ENCODE measurements at places on chromosomes 2 and 18. TPM values are rescaled to one million over a fixed set of nuclear protein-coding genes. Genes with fewer than 3 reads are reported as not detected.
A peak's percentile ranks its signal among the peaks of the same experiment; 100 is the strongest.

DNA sequence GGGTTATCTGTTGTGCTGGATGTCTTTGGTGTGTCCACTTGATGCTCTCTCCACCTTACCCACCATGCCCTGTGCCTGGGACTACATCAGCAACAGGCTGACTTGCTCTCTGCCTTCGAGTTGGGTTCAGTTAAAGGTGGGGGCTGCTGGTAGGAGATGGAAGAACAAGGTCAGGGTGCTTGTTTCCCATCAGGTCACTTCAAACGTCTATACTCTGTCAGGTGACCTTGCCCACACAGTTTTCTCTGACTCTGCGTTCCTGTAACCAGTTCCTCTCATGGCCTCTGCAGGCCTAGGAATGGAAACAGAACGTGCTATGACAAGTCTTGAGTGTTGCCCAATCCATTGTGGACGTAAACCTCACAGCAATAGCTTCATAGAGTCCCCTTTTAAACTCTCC is 38.4 kb upstream of the PAPOLG start:
- no peak overlapping the region for H3K27ac ChIP-seq
- peak; percentile 20 for DNase-seq
- no peaks in the 10 kb centered on the region for H3K36me3 ChIP-seq
- H3K4me1 ChIP-seq: no peaks in the 10 kb centered on the region
- H3K27me3 ChIP-seq: no peaks in the 10 kb centered on the region
- H3K4me3 ChIP-seq: no peak overlapping the region

DNA sequence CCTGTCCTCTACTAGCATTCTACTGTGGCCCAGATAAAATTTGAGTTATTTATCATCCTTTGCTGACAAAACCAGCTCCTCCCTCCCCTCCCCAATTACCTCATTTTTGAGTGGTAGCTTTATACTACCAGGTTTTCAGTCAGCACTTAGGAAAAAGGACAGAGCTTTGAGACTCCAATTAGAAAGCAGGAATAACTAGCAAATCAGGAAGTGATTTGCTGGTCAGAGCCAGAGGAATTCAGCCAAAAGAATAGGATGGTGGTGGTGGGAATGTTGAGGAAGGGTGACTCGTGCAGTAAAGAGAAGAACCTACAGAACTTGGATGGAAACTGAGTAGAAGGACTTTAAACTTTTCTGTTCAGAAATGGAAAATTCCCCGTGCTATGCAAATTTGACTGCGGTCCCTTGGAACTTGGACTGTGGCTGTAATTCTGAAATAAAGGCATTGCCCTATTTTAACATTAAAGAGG is 3.7 kb downstream of the MYL12B start:
- H3K27ac ChIP-seq: no peak overlapping the region
- H3K27me3 ChIP-seq: no peaks in the 10 kb centered on the region
- H3K4me3 ChIP-seq: no peak overlapping the region
- no peaks in the 10 kb centered on the region for H3K36me3 ChIP-seq
- H3K4me1 ChIP-seq: peaks cover 43% of the 10 kb centered on the region
- DNase-seq: no peak

GRCh38 chr2:97936199-97936598 is 59.5 kb downstream of the TMEM131 start:
- no peaks in the 10 kb centered on the region for H3K36me3 ChIP-seq
- no peak overlapping the region for H3K4me3 ChIP-seq
- no peaks in the 10 kb centered on the region for H3K27me3 ChIP-seq
- H3K4me1 ChIP-seq: peaks cover 26% of the 10 kb centered on the region
- no peak for DNase-seq

- H3K27me3 ChIP-seq: no peaks in the 10 kb centered on the region
- no peak overlapping the region for H3K4me3 ChIP-seq
Measured at GRCh38 chr2:239086325-239087020, 238.6 kb downstream of the TWIST2 start.

PLEKHM3 gene
- total RNA-seq: 18.3 TPM

GRCh38 chr2:24843330-24843860 is 50.2 kb downstream of the CENPO start:
- no peak overlapping the region for H3K27ac ChIP-seq
- no peaks in the 10 kb centered on the region for H3K27me3 ChIP-seq
- H3K36me3 ChIP-seq: peaks cover 8% of the 10 kb centered on the region
- H3K4me3 ChIP-seq: no peak overlapping the region

- H3K27me3 ChIP-seq: peaks cover 6% of the 10 kb centered on the region
- no peak for DNase-seq
- peak overlapping the region; percentile 79 for H3K4me3 ChIP-seq
- H3K36me3 ChIP-seq: no peaks in the 10 kb centered on the region
Measured at GRCh38 chr2:176187200-176187898, 1.1 kb upstream of the HOXD1 start.

All from ascending aorta (tissue), 2 donors.